NCI-H1930 (cell line): ENCODE measurements at places on chromosomes 1 and 21.

GRCh38 chr1:177145106-177146070 lies 19.1 kb downstream of the ASTN1 start:
- DNase-seq, result no peak

- DNase-seq, result no peak
These were observed at the start of gene SPRTN for GRCh38 chr1:231338270-231339128. SPRTN (plus strand) TSS chr1:231338293; CDS start chr1:231338384, 91 bp downstream.

DNA sequence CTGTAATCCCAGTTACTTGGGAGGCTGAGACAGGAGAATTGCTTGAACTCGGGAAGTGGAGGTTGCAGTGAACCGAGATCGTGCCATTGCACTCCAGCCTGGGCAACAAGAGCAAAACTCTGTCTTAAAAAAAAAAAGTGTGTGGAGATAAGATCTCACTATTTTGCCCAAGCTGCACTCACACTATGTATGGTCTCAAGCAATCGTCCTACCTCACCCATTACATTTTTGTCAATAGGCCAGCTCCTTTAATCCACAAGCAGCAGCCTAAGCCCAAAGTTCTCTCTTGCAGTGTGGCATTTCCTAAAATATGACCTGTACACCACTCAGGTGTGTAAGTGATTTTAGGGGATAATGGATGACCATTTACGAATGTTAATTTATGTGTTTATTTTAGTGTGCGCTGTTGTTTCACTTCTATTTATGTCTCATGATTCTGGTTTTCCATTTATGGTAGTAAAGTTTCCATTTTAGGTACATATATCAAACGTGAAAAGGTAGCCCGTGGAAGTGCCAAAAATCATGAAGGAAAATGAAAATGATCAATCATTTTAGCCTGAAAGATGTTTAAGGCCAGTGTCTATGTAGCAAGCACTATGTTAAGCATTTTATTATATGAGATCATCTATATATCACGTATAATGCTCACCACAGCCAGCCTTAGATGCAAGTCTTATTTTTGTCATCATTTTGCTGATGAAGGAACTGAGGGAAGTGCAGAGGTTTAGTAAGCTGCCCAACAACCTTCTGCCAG lies 5.6 kb downstream of the LCK start:
- no peak for DNase-seq

DNA sequence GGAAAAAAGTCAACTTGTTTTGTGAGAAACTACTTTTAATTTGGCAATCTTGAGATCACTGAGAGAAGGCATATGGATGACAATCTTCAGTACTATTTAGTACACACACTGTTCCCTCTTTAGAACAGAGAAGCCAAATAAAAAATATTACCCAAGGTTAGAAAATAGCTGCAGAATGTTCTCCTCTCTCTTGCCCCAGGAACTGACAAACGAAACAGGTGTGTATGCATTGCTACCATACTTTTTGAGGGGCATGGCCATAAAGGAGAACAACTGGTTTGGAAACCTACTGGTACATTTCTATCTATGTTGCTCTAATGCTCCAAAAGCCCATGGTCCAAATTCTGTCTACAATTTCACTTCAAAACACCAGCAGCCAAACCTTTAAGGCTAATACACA lies 5.7 kb downstream of the TOR1AIP2 start:
- DNase-seq, result no peak

GRCh38 chr1:171515299-171515698 lies 30.0 kb downstream of the PRRC2C start:
- no peak for DNase-seq

DNA sequence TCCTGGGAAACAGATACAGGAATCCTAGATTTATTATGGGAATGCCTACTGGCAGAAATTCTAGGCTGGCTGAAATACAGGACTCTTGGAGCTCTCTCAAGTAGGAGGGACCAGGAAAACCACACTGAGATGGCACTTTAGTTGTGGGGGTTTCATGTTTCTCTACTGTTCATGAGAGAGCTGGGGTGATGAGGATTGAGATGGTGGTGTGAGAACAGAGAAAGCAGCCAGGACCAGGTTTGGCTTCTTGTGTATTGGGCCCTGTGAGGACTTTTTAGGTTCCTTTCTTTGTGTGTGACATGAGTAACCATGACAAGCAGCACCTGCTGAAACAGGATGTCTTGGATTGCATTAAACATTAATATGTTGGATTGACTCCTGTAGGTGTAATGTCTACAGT lies 4.9 kb downstream of the ARID1A start:
- DNase-seq, result no peak

DNA sequence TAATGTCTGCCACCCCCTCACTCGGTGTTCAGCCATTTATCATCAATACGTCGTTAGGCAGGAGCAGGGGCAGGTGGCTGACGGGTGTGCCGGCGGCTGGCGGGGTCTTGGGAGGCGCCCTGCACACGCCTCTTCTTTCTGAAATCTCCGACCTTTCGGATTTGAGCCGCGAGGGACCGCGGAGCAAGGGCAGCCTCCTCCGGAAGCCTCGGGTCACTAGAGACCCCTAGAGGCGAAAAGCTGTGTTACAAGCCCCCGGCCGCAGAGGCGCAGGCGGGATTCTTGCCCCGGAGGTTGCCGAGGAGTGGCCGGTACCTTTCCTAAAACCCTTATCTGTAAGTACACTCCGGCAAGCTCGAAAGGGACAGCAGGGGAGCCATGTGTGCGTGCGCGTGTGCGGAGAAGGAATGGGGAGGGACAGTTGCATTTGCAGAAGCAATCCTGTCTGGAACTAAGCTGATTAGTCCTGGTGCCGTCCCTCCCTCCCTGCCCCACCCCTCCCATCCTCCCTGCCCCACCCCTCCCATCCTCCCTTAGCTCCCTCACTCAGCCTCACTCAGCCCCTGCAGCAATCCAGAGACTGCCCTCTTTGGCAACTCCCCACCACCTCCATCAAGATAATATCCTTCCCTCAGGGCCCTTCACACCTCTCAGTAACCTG lies 11.0 kb downstream of the BRINP2 start:
- peak; percentile 56 for DNase-seq

- DNase-seq, result no peak
These were observed 63.0 kb downstream of the RHBG start for GRCh38 chr1:156431769-156432668.

GRCh38 chr21:38675182-38675824 lies 130.4 kb upstream of the ETS2 start:
- DNase-seq, result no peak

GRCh38 chr1:62077821-62078220 lies 116.8 kb upstream of the L1TD1 start:
- no peak for DNase-seq

- DNase-seq, result no peak
These were observed 25.7 kb upstream of the VPS13D start for GRCh38 chr1:12204140-12204539.

GRCh38 chr1:205623646-205624045 lies 8.2 kb downstream of the ELK4 start:
- no peak for DNase-seq

DNA sequence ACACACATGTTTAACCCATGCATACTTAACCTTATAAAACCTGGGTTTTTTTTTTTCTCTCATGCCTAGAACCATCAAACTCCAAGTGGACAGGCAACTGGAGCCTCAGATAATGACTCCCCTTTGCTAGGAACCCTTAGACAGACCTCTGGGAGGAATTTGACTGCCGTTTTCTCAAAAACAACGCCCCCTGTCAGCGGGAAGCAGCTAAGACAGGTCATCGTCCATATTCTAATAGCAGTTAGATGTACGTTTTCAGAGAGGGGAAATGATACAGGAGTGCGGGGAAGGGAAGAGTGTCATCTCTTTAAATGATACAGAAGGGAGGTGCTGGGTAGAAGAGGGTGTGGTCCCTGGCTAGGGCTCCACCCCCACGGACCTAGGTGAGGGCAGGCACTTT lies 34.7 kb downstream of the LRRC3 start:
- no peak for DNase-seq

- DNase-seq, result no peak
These were observed 13.3 kb downstream of the PLPPR5 start for GRCh38 chr1:98991127-98992012.

GRCh38 chr1:113242481-113242880 lies 147.8 kb upstream of the MAGI3 start:
- no peak for DNase-seq

- no peak for DNase-seq
These were observed 17.2 kb downstream of the DPYD start for GRCh38 chr1:97903626-97904025.

GRCh38 chr21:38349111-38349746 lies 92.4 kb downstream of the KCNJ15 start:
- no peak for DNase-seq

GRCh38 chr1:1433804-1434130 lies 1.7 kb upstream of the VWA1 start:
- no peak for DNase-seq

DNA sequence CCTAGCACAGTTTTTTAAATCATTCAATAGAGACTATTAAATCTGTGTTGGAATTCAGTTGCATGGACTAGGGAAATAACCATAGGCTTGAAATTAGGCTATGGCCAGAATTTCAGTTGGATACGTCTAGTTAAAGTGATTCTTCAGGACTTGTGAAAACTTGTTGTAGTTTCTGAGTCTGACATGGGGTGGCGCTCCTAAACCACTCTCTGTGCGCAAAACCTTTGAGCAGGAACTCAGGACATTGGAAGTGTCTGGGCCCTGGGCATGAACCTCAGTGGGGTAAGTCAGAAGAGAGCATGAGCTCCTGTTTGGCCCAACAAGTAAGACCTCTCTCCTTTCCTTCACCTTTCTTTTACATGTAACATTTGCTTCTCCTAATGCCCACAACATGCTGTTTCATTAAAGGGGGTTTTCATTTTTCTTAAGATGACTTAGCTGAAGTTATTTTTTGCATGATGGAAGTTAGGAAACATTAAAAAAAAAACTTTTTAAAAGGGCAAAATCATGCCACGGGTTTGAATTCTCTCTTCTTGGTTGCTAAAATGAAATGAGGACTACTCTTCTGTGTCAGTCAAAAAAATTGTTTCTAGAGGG lies 17.1 kb upstream of the CCDC190 start:
- peak; percentile 37 for DNase-seq

DNA sequence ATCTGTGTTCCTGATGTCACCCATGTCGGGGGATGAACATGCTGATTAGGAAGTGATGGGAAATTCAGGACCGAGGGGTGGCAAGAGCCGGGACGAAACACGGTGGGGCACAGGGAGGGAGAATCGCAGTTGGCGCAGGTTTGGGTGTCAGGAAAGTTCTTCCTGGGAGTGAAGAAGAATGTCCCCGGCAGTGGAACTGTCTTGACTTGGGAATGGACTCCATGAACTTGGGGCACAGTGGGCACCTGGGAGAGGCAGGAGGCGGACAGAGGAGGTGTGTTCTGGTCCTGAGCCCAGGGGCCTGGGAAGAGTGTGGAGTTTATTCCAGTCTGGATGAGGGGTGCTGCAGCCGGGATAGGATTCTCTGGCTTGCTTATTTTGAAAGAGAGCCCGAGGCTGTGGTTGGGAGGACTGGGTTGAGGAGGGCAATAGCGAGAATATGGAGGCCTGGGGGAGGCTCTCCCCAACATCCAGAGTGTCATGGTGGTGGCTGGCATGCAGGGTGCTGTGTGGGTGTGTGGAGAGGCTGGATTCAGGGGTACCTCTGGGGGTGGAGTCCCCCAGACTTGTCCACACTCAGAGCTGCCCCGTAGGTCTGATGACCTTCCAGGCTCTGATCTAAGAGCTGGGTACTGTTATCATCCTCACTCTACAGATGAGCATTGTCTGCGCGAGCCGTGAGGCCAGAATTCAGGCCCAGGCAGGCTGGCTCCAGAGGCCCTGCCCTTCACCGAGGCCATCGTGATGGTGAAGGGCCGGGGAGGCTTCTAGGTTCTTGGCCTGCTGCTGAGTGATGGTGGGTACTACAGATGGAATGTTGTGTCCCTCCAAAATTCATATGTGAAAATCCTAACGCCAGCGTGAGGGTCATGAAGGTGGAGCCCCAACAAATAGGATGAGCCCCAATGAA lies 274.5 kb upstream of the C1orf174 start:
- DNase-seq, result no peak

DNA sequence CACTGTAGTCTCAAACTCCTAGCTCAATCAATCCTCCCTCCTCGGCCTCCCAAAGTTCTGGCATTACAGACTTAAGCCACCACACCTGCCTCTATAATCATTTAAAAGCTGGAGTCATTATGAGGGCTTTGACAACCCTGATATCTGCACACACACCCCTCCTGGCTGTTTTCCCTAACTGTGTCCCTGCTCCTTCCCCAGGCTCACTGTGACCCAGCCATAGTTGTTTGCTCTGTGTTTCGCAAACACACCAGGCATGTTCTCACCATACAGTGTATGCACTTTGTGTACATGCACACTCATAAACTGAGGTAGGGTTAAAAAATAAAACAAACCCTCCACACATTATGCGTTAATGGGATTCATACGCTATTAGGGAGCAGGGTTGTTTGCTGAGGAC lies 21.8 kb upstream of the IL20 start:
- DNase-seq, result no peak

DNA sequence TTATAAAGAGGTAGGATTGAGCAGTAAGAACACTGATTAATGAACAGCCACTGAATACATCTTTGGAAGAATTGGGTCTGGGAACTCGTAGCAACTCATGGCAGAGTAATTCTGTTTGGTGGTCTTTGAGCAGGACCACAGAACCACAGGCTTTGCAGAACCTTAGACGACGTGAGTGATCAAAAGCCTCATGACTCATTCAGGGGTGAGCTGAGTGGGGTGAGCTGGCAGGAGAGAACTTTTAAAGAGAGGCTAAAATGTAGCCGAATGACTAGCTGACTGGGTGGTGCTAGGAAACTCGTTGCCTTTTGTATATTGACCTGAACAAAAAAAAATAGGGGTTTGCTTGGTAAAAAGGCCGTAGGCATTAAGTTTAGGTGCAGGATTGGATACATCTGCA lies 313.8 kb downstream of the TGFB2 start:
- DNase-seq, result no peak

DNA sequence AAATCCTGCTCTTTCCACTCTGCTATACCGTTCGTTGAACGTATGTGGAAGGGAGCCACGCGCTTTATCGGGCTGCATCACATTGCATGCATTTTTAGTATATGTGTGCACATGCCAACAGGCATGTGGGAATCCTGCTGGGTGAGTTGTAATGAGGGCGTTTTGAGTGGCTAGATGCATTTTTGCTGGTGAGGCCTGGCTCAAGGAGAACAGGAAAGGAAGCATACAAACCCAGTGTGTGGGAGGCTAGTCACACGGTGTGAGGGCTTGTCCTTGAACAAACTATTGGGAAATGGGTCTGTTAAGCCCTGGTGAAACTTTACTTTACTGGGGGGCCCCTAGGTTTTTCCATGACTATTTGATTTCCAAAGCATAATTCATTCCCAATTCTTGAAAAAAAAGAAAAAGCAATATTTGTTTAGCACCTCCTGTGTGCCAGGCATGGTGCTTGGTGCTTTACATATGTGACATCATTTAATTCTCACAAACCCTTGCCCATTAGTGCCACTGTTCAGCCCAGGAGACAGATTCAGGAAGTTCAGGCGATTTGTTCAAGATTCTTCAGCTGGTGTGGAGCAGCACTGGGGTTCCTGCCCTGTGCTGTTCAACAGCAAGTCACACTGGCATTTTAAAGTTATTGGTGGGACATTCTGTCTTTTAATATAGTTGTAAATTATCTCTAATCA lies 25.6 kb upstream of the JUN start:
- no peak for DNase-seq
